ENCODE measurements at places on chromosomes 11 and 22. TPM values are rescaled to one million over a fixed set of nuclear protein-coding genes. Genes with fewer than 3 reads are reported as not detected.

- DNase-seq: no peak
These were observed 61.4 kb downstream of the LIF start for GRCh38 chr22:30185129-30185528.

The OR52A1 gene
- polyA plus RNA-seq: 0.03 TPM

DNA sequence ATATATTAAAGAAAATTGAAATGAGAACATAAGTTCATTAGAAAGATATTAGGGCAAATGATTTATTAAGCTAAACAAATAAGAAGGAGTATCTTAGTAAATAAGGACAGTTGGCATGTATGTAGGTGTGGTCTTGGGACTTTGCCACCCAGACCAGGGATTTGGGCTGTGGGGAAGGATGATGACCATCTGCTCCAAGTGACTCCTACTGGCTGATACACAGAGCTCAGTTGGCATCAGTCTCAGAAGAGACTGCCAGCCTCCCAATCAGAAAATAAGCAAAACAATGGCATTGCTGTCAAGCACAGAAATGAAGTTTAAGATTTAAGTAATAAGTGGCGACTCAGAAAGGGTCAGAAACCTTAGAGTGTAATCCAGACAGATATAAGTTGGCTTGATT is 49.5 kb downstream of the PAX6 start:
- no peak for DNase-seq

The ACRV1 gene
- polyA plus RNA-seq: 0.97 TPM

DNA sequence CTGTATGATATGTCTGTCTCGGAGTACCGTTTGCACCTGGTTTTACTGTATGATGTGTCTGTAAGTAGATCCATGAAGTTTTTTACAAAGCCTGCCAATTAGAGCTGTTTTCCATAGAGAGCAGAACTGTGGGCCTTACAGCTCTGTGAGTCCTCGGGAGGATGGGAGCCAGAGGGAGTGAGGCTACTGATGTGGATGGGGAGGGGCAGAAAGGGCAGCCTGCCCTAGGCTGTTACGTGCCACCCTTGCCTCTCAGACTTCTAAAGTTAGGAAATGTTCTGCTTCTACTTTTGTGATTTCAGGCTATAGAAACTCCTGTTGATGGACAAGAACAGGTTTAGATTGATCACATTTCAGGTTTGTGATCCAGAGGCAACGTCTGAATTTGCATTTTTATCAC is 105.2 kb downstream of the PPP6R3 start:
- no peak for DNase-seq

GRCh38 chr11:66970807-66971442 is 4.2 kb upstream of the C11orf86 start:
- no peak for DNase-seq

The SCO2 gene
- polyA plus RNA-seq: 0.24 TPM

GRCh38 chr11:128052912-128053641 is 534.3 kb downstream of the ETS1 start:
- DNase-seq: no peak

DNA sequence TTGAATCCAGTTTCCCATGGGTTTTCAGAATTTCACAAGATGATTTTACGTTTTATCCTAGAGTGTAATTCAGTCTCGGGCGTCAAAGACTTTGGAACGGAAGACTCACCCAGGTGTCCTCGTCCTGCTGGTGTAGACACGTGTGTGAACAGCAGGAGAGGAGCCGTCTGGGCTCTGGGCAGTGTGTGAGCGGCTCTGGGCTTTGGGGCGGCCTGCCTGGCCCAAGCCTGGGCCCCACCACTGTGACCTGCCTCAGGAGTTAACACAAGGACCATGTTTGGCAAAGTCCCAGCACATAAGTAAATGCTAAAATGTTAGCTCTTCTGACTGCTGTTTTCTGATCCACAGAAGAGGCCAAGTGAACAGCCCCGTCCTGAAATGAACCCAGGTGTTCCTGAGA is 1093.3 kb downstream of the BRD1 start:
- no peak for DNase-seq

The FGF3 gene
- polyA plus RNA-seq: not detected

DNA sequence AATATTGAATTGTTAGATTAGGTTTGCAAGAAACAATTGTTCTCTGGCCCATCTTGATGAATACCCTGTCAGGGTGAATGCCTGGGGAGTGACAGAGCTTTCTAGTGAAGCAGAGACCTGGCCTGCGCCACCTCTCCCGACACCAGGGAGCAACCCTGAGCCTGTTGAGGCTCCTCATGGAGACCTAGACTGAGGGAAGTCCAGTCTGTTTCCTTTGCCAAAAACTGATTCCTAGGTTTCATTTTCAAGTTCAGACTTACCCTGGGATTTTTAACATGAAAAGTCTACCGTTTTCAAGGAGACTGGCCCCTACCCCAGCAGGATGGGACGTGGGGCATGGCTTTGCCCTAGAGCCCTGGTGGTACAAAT is 173.7 kb upstream of the SORL1-AS1 start:
- no peak for DNase-seq

DNA sequence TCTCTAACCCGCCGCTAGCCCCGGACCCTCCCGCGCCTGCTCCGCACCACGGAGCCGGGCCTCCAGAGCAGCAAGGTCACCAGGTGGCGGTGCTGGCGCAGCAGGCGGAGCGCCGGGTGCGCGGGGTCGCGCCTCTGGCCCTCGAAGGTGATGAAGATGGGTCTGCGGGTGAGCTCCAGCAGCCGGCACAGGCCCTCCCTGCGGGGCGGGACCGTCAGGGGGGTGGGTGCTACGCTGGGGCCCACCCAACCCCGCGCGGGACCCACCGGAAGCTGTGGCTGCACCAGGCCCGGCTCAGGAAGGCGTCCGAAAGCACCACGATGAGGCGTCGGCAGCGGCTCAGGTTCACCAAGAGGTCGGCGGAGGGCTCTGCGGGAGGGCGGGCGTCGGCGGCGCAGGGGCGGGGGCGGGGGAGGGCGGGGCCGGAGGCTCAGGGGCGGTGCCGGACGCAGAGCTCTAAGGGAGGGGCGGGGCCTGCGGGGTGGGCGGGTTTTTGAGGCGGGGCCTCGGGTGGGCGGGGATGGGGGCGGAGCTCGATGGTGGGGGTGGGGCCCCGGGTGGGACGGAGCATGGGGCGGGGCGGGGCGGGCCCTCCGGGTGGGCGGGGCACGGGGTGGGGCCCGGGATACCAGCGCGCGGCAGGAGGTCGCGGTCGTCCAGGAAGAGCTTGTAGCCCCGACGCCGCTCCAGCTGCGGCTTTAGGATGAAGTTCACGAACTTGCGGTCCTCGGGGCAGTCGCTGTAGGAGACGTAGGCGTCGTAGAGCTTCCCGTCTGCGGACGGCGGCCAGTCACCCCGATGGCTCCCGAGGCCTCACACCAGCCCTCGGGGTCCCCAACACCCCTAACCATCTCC is 7.8 kb downstream of the SIGIRR start:
- DNase-seq: no peak
